Stimulated activated naive B cell treated with anti-CD40 and anti-IgM and Interleukin-4, amounts not matched to agents 10 μg/mL and 1 μg/mL and 100 μg/mL, for 72 hours (primary cell): ENCODE measurements at places on chromosomes 3 and 15.

DNA sequence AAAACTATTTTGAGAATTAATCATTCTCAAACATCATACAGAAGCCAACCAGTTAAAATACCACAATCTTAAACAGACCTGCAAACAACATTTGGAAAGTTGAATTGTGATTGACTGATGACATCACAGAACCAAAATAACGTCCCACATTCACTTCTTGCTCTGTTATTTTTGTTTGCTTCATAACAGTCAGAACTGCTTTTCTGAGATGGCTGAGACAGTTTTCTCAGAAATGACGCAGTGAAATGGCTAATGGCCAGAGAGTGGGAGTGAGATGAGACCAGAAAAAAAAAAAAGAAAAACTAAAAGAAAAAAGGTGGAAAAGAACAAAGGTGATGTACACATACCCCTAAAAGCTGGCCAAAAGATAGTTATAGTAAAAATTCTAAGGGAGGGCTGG, 1061.2 kb downstream of the FHIT start:
- no peak for DNase-seq

DNA sequence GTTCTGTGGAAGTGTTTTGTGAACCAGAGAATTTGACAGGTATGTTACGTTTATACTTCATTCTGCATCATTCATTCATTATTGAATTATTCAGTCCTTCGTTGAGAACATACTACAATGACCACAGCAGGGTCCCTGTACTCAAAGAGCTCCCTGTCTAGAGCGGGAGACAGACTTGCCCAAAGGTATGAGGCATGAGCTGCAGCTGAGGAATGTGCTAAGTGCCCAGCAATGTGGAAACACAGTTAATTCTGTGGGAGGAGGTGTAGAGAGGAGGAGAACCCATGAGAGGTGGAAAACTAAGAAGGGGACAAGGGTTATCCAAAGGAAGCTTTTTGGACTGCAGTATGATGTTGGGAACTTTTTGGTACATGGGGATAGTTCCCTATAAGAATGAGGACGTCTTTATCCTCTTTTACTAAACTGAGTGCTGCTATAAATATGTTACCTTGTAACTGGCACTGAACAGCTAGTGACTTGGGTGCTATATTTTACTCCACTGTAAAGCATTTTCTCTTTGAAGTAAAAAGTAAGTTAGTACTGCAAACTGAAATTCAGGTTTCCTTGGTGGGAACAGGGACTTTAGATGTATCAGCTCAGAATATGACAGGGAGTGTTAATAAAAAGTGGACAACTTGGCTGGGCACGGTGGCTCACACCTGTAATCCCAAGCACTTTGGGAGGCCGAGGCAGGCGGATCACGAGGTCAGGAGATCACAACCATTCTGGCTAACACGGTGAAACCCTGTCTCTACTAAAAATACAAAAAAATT, 5.7 kb downstream of the SMAD3 start:
- DNase-seq = no peak

GRCh38 chr3:194913316-194913715, 227.6 kb downstream of the FAM43A start:
- DNase-seq = no peak

- no peak for DNase-seq
These were observed 3.9 kb downstream of the HSPBAP1 start for GRCh38 chr3:122789585-122790273.

GRCh38 chr3:153621953-153622352, 459.9 kb downstream of the RAP2B start:
- DNase-seq = no peak

- DNase-seq = no peak
These were observed 475 bp downstream of the SPSB4 start for GRCh38 chr3:141051443-141052200.

DNA sequence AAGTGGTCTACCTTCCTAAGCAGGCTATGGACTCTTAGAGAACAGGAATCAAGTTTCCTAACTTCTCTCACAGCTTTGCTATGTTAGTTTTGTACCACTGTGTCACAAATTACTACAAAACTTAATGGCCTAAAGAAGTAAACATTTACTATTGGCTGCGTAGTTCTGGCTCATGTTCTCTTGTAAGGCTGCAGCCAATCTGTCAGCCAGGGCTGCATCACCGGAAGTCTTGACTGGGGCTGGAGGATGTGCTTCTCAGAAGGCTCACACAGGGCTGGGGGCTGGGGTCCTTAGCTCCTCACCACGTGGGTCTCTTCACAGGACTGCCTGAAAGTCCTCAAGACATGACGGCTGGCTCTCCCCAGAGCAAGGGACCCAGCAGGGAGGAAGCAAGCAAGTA, 15.5 kb downstream of the STIMATE start:
- no peak for DNase-seq

DNA sequence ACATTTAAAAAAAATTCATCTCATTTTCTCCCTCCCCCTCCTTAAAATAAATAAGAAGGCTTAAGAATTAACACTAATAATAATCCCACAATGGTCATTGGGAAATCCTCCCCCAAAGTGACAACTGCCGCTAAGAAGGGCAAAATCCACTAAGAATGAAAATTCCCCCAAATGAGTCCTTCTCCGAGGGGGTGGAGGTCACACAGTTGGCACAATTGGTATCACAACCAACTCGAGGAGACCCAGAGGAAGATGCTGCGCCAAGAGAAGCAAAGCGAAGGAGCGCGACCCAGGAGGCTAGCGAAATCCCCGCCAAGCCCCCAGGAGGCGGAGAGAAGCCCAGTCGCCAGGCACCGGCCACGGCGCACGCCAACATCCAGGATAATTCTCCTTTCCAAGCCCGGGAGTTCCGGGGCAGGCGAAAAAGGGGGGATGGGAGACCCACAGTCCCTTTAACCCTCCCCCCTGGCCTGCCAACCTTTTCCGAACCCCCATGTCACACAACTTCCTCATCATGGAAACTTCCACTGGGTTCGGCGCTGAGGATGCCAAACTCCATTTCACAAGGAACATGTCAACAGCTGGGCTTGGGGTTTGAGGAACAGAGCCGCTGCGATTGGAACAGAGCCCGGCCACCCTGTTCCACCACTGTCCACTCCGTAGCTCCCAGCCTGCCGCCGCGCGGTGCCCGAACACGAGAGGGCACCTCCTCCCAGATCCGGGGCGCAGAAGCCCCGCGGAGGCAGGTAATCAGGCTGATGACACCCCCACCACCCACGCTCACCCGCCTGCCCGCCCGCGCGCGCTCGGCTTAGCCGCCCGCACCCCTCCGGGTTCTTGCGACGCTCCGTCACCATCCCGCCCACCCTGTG, 668 bp downstream of the THRB start:
- DNase-seq = peak; percentile 25

- DNase-seq = no peak
These were observed 461 bp upstream of the FNDC3B start for GRCh38 chr3:172038798-172039435.

DNA sequence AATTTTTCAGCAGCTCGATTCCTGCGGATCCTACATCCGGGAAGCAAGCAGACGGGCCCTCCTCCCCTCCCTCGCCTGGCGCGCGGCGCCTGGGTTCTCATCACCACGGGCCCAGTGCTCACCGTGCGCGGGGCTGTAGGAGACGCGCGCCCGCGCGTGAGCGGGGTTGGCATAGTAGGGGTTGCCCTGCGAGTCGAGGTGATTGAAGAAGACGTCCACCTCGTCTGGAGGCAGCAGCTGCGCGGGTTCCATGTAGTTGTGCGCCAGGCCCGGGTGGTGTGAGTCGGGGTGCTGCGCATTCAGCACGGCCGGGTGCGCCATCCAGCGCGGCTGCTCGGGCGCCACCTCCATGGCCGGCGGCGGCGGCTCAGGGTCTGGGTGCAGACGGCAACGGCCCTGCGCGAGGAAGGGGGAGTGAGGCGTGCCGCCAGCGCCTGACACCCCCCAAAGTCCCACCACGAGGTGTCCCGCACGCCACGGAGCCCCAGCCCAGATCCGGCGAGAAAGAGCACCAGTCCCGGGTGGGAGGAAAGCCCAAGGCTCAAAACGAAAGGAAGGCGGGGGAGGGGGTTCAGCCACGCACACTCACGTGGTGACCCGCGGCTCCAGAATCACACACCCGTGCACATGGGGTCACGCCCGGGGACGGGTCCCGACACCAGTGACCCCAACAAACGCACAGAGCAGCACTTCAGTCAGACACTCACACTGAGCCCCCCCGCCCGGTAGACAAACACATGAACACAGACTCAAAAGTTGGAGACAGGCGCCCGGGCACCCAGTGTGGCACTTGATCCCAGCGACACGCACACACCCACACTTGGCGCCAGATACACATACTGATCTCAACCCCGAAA, 6.1 kb downstream of the GATA2 start:
- DNase-seq = no peak

DNA sequence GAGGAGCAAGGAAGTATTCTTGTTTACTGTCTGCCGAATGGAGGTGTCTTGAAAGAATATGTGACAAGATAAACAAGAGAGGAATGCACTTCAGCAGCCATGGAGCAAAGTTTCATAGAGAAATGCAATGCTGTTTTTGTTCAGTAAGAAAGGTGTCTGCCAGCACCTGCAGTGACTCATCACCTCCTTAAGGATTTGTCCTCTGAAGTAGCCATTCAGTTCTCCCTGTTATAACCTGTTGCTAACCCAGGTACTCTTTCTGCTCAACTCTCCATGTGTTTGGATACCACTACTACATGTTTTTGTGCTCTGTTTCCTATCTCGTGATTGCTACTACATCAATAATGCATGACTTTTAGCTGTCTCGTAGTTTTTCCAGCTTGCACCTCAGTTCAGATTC, 328.9 kb downstream of the CHL1 start:
- DNase-seq = no peak

- DNase-seq = no peak
These were observed 87.1 kb downstream of the RARB start for GRCh38 chr3:25515171-25515570.

- DNase-seq = no peak
These were observed 141.2 kb downstream of the NUP210 start for GRCh38 chr3:13278783-13279531.

DNA sequence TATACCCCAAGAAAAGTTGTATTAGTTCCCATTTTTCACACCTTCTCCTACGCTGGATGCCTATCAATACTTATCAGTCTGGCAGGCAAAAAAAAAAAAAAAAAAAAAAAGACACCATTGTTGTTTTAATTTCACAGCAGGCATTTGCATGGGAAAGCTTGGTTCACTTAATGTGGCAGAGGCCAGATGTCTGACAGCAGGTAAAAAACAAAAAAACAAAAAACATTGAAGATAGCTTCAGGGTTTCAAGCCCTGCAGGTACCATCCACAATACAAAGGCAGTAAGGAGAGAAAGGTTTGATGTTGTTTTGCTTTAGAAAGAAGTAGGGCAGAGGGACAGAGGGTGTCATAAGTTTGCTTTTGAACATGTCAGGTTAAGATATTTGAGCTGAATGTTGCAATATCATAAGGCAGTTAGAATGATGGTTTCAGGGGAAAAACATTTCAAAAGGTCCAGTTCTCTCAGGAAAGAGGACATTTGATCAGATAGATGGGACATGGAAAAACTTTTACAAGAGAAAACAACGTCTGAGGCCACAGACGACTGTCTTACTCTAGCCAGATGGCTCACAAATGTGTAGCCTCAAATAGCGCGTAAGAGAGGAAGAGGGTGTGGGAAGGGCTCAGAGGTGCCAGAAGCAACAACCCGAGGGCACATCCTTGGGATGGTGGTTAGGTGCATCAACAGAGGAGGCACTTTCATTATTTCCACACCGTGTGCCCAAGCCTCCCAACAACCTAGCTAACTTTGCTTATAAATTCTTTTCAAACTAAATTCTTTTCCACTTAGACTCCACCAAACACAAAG, 25.7 kb downstream of the PCOLCE2 start:
- DNase-seq = no peak

DNA sequence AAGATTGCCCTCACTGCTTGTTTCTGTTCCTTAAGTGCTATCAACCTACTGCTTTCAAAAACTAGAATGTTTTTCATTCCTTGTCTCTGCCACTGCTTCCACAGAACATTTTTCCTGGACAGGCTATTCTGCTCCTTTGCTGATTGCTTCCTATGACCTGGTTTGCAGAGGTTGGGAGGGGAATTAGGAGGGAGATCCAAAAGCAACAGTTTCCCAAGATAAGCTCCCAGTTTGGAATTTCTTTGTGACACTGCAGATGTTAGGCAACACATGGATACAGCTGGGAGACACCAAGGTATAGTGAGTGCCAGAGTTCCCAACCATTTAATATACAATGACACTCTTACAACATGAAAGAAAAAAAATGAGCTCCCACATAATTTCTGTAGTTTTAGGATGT, 1036.5 kb downstream of the ROBO2 start:
- DNase-seq = no peak

DNA sequence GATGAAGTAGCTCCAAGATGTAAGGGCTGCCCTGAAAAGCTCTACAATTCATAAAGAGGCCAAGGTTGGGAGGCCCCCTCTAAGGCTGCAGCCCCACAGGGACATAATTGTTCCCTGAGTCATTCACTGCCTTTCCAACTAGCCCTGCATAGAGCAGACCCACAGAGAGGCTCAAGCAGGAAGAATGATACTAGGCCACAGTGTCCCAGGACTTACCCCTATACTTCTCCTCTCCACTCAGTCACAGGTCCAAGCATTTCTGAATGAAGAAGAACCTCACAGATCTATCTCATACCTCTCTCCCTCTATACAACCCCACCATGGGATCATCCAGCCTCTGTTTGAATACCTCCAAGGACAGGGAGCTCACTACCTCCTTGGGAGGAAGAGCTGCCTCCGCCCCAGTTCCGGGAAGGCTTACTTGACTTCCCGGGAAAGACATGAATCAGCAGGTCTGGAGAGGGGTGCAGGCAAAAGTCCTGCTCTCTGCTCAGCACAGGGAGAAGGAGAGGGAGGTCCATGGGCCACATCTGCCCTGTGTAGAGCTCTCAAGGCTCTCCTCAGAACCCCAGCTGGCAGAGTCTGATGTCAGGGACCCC, 6.9 kb upstream of the SKIC8 start:
- DNase-seq = no peak

- DNase-seq = no peak
These were observed 45.7 kb upstream of the SKOR1 start for GRCh38 chr15:67779549-67780111.
